ENCODE measurements at places on chromosomes 7 and 10.
A peak's percentile ranks its signal among the peaks of the same experiment; 100 is the strongest.

GRCh38 chr10:127813290-127813689 is 76.3 kb downstream of the FOXI2 start:
- DNase-seq: no peak

DNA sequence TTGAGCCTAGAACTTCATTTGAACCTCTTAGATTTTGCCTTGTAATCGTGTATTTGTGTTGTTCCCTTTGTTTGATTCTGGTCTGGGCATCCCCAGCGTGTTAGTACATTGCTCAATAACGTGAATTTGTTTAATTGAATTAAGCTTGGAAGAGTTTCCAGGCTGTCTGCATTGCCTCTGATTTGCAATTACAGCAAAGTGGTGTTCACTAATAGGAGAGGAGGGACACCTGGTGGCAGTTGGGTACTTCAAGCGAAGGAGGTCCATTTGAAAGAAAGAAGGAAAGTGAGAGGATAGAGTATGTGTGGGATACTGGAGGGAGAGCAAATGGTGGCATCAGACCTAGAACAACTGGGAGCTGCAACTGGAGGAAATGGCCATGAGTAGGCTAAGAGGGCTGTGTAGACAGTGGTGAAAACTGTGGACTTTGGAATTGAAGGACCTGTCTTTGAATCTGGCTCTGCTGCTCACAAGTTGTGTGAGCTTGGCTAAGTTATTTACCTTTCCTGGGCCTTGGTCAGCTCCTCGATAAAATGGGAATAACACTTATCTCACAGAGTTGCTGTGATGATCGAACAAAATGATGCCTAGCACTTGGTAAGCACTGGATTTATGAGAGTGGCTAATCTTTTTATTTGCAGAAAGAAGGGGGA is 15.1 kb downstream of the LSMEM1 start:
- peak; percentile 80 for DNase-seq

DNA sequence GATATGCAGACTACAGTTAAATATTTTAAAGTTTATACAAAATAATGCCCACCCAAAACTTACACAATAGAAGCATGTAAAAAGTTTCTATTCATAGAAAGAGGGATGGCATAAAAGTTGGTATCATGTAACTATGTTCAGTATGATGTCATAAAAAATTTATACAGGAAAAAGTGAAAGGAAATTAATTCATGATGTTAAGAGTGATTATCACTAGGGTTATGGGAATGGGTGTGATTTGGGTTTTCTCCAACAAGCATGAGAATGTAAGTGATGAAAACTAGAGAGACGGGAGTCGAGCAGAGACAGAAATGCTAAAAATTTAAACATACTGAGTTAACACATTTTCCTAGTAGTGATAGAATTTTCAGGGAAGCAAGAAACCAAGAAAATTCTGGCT is 52.7 kb downstream of the GDI2 start:
- DNase-seq: no peak

DNA sequence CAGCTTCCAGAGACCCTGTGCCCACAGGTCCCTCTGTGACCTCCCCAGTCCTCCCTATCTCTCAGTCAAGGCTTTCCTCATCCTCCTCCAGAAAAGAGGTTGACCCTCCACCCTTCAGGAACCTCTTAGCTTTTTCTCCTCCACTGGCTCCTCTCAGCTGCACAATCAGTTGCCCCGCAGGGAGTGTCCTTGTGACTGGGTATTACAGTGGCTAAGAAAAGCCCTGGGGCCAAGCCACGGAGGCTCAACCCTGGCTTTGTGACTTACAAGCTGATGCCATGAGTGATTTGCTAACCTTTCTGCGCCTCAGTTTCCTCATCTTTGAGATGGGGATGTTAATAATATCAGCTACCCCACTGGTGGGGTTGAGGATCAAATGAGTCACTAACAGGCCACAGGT is 66.4 kb upstream of the ZMIZ1 start:
- DNase-seq: no peak

GRCh38 chr7:149209518-149210269 is 14.3 kb downstream of the ZNF282 start:
- peak; percentile 74 for DNase-seq

GRCh38 chr10:3578159-3578558 is 206.8 kb downstream of the KLF6 start:
- no peak for DNase-seq

- DNase-seq: no peak
These were observed 44.0 kb downstream of the VWA2 start for GRCh38 chr10:114283091-114283490.

- DNase-seq: no peak
These were observed 90.4 kb downstream of the PHTF2 start for GRCh38 chr7:77888998-77889397.

DNA sequence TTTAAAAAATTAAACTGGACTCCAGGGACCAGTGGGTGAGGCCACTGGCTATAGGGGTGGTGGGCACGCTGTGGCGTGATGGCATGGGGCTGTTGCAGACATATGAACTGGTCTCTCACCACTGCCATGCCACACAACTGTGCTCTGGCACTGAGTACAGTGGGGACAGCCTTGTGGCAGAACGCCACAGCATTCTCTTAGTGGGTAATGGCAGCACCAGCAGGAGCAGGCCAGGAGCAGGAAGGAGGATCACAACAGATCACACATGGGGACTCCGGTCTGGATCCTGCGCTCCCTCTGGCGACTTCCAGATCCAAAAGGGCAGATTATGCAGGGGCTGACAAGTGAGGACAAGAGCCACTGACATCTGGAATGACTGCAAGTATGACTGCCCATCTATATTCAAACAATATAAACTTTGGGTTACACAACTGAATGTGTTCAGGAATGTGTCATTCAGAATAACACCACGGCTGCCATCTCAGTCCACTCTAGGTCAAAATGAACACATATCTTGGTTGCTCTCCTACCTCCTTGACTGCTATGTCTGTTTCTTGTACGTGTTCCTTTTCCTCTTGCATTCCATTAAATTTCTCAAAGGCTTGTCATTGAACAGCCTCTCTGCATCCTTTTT is 176.0 kb downstream of the KMT2E start:
- no peak for DNase-seq

DNA sequence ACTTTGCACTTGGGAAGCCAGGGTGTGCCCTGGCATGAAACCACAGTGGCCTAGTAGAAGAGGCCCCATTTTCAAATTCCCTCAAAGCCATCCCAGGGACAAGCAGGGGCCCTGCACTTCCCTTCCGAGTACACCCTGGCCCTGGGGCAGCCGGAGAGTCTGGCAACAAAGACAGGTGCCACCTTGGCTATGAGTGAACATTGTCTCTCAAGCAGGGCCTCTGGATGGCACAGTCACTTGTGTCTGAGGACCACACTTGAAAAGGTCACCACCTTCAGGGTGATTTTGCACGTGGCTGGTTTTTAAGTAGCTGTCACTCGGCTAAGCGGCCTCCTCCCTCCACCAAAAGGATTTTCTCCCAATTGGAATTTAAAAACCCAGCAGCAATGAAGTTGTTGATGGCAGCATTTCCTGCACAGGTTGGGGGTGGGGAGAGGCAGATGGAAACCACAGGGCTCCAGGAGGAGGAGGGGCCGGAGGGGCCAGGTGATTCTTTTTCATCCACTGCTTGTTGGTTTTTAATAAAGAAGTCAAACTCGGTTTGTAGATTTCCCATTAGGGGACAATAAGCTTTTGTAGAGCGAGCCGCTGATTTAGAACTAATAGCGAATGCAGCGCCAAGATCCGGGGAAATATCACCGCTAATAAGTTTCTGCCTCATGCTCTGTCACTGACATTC is 33.9 kb downstream of the C10orf105 start:
- no peak for DNase-seq

GRCh38 chr10:33621101-33621500 is 286.6 kb upstream of the NRP1 start:
- DNase-seq: peak; percentile 11

GRCh38 chr7:70776627-70777101 is 355.3 kb upstream of the GALNT17 start:
- DNase-seq: peak; percentile 9

GRCh38 chr10:22652988-22653481 is 61.3 kb downstream of the PIP4K2A start:
- DNase-seq: peak; percentile 18

GRCh38 chr7:107644309-107644974 is 16.2 kb upstream of the SLC26A4 start:
- DNase-seq: no peak

Measured in NB4 (cell line).